GM18507 (cell line): ENCODE measurements at places on chromosomes 2 and 18.

- DNase-seq, result no peak
These were observed 167.6 kb upstream of the ACAA2 start for GRCh38 chr18:49980896-49981295.

DNA sequence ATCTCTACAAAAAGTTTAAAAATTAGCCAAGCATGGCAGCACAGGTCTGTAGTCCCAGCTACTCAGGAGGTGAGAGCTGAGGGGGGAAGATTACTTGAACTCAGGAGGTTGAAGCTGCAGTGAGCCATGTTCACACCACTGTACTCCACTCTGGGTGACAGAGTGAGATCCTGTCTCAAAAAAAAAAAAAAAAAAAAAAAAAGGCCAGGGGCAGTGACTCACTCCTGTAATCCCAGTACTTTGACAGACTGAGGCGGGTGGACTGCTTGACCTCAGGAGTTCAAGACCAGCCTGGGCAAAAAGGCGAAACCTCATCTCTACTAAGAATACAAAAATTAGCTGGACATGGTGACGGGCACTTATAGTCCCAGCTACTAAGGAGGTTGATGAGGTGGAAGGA is 37.0 kb downstream of the PUM2 start:
- no peak for DNase-seq

DNA sequence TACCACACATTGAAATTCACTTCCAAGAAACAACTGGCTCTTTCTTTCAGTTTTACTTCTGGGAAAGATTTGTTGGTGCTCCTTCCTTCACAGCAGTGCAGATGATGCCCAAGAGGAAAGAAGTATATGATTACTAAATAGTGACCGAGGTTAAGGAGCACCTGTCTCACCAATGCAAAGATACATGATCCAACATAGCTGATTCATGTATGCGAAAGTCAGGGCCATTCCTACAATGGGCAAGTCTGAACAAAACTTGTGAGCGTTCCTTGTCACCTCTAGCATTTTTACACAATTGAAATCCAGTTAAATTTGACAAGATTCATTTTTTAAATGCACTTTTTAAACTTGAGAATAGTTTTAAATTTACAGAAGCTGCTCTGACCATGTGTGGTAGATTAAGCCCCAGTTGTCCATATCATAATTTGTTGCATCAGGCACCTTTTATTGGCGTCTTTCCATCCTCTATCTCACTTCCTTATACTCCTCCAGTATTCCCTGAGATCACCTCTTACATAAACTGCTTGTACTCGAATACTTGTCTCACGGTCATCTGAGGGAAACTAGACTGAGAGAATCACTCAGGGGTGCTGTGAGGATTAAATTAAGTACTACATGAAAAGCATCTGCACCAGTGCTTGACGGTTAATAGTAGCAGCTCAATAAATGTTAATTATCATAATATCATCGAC is 438.8 kb upstream of the CDH20 start:
- DNase-seq, result no peak

DNA sequence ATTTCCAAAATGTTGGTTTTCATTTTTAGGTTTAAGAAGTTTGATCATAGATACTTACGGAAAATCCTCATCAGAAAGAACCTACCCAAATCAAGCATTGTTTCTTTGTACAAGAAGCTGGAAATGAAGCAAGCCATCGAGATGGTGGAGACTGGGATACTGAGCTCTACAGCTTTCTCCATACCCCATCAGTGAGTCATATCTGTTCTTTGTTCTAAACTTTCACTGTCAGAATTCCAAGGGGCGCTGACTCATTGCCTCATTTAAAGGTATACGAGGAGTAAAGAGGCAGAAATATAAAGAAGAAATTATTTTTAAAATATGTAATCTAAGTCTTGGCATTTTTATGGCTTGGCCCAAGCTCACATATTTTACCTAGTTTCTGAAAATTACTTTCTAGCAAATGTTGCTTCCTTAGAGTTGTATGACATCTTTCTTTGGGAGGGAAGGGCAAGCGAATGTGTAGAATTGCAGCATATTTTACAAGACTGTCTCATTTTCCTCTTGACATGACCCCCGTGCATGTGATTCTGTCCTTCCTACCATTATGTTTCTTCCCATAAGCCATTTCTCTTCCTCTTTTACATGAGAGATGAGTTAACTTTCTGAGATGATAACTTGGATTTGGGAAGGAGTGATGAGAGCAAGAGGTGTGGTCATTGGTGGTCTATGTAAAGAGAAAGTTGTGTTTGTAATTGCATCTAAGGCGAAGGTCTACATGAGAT is 41.2 kb downstream of the SLC9A4 start:
- no peak for DNase-seq

DNA sequence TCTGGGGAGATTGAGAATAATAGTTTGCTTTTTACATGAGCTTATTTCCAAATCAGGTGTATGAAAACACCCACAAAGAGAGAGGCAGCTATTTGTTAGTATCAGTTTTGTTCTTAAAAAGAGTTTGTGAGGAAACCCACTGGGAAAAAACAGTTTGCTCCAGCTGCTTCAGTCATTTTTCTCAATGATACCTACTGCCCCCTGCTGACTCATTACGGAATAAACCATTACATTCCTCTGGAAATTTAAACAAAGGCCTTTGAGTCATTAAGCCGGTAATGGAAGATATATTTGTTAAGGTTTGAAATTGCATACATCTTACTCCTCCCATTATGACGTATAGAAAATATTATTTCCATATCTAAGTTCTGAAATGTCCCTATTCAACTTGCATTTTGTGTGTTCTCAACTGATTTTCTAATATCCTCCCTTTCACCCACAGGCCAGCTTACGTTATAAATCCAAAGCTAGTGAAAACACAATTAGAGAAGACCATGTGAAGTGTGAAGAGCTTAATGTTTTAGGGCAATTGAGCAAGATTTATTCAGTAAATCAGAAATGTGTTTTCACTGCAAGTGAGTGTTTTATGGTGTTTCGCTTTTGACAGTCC is 761.6 kb downstream of the DSC3 start:
- no peak for DNase-seq

- DNase-seq, result no peak
These were observed 541.7 kb upstream of the MEX3C start for GRCh38 chr18:51739044-51739666.

DNA sequence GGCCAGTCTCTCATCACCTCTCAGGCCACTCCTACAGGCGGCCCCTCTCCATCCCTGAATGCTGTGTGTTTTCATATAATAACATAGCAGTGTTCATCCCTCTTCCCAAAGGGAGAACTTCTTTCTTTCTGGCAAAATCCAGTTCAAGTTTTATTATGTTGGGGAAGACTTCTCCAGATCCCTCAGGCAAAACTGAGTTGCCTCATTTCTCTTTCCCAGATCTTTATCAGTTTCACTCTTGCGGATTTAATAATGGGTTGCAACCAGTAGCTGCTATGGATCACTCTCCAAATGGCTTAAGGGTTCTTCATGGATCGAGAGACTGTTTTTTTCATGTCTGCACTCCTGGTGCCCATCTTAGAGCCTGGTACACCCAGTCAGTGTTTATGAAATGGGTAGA is 129.9 kb downstream of the FHOD3 start:
- no peak for DNase-seq
